Brain pericyte (primary cell): ENCODE measurements at places on chromosomes 11 and 22.

DNA sequence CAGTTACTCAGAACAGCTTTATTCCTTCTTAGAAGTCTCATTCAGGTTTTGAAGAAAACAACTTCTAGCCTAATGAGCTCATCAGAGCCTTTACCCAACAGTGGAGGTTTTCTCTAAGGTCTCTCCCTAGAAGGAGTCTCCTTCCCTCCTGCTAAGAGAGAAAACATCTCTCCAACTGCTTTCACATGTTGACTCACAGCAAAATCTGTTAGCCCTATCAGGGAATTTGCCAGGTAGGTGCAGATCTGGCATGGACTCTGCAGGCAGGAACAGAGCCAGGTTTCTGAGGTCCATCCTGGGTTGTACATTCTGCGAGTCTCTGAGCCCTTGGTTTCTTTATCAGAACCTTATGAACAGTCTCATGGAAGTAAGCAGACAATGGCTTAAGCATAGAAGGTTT lies 214.4 kb downstream of the HIPK3 start:
- DNase-seq: no peak

- no peak for DNase-seq
Measured at GRCh38 chr22:37022483-37023337, 3.2 kb downstream of the MPST start.

DNA sequence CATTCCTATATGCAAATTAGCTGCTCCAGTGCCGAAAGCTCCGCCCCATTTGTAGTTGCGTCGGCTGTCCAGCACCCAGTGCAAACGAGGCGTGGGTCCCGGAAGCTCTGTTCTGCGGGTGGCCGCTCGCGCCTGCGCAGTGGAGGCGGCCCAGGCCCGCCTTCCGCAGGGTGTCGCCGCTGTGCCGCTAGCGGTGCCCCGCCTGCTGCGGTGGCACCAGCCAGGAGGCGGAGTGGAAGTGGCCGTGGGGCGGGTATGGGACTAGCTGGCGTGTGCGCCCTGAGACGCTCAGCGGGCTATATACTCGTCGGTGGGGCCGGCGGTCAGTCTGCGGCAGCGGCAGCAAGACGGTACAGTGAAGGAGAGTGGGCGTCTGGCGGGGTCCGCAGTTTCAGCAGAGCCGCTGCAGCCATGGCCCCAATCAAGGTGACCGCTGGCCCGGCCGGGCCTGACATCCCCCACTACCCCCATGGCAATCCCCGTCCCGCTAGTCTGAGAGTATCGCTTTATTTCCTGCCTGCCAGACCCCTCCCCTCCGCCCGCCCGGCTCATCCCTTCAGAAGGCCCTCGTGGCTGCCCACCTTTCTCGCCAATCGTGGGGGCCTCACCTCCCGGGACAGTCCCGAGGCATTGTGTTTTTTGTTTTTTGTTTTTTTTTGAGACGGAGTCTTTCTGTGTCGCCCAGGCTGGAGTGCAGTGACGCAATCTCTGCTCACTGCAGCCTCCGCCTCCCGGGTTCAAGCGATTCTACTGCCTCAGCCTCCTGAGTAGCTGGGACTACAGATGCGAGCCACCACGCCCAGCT lies at the start of gene PRDX5:
TSS of gene PRDX5 (plus strand) at position 161 of the 805 bp plus-strand sequence. CDS start at position 256, 95 bp downstream.
- DNase-seq: peak; percentile 80

DNA sequence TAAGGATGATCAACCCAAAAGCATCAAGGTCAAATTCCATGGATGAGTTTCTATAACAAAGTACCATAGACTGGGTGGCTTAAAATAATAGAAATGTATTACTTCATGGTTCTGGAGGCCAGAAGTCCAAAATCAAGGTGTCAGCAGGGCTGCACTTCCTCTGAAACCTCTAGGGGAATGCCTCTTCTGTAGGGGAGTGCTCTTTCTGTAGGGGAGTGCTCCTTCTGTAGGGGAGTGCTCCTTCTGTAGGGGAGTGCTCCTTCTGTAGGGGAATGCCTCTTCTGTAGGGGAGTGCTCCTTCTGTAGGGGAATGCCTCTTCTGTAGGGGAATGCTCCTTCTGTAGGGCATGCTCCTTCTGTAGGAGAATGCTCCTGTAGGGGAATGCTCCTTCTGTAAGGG lies 65.5 kb downstream of the FBLN1 start:
- no peak for DNase-seq

DNA sequence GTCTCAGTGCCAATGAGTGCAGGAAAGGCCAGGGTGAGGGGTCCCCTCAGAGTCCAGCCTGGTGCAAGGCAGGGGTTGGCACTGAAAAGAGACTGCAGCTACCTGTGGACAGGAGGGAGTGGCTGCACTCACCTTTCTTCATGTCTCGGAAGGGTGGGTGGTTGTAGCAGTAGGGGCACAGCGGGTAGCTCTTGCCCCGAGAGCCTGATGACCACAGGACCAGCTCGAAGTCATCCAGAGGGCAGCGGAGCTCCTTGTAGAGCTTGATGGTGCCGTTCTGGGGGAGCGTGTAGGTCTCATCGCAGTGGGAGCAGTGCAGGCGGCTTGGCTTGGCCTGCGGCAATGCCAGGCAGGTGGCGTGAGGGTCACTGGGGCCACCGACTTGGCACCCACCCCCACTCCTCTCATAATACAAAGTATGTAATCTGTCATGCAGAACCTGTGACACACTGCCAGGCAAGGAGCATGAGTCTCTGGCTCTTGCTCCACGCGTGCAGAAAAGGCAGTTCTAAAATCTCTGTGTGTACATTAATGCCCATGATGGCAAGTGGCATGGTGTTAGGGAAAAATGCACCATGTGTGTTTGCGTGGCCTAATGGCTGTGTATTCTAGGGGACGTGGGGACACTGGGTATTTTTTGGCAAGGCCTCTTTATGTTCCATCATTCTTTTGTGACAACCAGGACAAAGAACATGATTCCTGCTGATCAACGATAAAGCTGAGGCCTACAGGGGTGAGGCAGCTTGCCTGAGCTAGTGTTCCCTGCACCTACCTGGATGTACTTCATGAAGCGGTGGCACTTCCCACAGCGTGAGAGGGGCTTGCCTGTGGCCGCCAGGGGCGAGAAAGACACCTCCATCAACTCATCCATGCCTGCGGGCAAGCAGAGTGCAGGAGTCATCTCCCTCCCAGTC lies 6.0 kb upstream of the PPM1F start:
- no peak for DNase-seq

DNA sequence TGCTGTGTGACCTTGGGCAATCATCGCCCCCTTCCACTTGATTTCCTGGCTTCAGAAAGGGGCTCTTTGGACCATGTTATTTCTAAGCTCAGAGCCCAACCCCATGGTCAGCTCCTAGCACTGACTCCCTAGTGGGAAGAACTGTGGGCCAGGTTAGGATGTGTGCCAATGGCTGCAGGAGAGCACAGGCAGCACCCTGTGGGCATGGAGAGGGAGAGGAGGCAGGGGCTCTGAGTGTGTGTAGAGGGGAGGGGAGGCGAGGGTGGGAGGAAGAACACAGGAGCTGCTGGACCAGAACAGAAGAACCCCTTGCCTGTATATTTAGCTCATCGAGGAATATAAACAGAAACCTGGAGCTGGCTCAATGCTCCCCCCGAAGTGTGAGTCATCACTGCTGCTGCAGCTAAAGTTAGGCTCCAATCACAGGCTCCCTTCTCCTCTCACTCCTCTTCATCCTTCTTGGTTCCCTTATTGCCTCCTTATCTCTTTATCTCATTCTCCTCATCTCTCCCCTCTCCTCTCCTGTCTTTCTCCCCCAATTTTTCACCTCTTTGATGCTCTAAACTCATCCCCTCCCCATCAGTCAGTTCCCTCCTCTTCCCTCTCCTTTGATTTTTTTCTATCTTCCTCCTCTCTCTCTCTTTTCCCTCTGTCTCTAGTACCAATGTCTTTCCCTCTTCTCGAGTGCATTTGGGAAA lies 14.5 kb upstream of the RPS19BP1 start:
- no peak for DNase-seq

DNA sequence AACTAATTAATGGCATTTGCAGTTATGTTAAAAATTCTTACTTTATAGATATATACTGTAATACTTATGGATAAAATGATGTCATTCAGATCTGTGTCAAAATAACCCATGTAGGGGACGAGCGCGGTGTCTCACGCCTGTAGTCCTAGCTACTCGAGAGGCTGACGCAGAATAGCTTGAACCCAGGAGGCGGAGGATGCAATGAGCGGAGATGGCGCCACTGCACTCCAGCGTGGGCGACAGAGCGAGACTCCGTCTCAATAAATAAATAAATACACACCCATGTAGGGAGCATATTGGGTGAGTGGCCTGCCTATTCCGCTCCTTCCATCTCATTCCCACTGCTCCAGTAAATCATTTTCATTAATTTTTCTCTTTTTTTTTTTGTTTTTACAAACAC lies 7.1 kb downstream of the SNU13 start:
- DNase-seq: no peak

DNA sequence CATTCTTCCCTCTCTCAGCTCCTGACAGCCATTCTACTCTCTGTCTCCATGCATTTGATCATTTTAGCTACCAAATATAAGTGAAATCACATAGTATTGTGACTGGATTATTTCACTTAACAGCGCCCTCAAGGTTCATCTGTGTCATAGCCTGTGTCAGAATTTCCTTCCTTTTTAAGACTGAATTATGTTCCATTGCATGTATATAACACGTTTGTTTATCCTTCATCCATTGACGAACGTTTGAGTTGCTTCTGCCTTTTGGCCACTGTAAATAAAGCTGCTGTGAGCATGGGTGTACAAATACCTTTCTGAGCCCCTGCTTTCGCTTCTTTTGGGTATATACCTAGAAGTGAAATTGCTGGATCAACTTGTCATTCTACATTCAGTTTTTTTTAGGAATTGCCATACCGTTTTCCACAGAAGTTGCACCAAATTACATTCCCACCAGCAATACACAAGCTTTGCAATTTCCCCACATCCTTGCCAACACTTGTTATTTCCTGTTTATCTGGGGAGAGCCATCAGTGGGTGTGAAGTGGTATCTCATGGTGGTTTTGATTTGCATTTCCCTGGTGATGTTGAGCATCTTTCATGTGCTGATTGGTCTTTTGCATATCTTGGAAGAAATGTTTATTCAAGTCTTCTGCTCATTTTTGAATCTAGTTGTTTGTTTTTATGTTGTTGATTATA lies 17.5 kb downstream of the GLB1L2 start:
- no peak for DNase-seq

DNA sequence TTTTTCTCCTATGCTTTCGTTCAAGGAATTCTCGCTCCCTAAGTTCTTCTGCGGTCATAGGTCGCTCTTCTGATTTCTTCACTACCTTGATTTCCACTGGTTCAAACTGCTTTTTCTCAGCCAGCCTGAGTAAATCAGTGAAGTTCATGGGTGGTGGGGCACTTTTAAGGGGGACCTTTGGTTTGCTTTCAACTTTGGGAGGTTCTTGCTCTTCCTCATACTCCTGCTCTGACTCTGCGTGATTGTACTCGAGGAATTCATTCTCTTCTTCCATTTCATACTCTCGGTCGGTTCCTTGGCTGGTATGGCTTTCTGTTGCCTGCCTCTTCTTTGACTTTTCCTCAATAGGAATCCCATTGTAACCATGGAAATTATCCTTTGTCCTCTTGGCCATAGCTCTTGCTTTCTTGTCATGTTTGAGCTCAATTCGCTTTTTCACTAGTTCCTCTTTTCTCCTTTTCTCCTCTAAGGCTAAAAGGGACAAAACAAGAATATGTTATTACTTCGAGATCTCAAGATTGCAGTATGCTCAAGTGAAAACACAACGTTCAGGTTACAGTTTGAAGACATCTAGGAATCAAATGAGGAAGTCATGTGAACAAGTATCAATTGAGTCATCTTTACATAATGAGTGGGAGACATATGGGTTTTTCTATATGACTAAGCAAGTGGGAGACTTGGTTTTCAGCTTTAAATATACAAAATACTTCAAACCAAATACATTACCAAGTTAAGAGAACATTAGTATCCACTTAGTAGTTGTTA lies 16.2 kb downstream of the MISFA start:
- no peak for DNase-seq

DNA sequence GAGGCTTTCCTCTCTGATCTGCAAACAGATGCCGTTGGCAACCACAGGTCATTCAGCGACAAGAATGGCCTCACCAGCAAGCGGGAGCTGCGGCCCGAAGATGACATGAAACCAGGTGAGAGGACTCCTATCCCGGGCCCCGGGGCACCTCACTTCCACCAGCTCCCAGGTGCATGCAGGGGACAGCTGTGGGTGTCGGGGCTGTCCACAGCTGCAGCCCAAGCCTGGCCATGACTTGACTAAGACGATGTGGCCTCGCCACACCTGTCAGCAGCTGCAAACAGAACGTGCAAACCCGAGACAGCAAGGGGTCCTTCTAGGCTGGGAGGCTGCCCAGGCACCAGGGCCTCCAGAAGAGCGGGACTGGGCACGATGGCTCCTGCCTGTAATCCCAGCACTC lies 3.6 kb downstream of the GAL start:
- no peak for DNase-seq

DNA sequence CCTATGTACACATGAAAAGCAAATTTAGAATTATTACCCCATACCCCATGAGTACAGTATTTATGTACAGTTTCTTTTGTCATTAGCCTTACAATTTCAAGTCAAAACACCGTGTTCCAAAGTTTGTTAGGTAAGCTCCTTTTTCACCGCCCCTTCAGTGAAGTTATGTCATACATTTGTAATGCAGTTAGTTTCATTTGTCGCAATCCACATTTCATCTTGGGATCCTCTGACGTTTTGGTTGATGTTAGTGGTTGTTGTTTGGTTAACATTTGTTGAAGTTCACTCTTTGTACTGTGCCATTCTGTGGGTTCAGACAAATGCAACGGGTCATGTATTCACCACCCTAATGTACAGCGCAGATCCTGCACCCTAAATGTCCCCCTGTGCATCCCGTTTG lies 45.2 kb downstream of the ARHGEF12 start:
- DNase-seq: no peak

DNA sequence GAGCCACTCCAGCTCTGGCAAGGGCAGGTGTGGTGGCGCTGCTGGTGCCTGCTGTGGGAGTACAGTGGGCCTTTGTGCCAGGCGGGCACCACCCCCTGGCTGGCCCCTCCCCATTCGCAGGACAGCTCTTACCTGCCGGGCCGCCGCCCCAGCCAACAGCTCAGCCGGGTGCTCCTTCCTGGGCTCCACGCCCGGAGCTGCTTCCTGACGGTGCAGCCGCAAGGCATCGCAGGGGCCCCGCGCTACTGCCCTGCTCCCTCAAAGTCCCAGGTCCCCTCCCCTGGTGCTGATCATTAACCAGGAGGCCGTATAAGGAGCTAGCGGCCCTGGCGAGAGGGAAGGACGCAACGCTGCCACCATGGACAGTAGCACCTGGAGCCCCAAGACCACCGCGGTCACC lies at the start of gene SLC5A1:
TSS of gene SLC5A1 (plus strand) at position 338 of the 400 bp plus-strand sequence. CDS start at position 359, 21 bp downstream.
- DNase-seq: no peak

DNA sequence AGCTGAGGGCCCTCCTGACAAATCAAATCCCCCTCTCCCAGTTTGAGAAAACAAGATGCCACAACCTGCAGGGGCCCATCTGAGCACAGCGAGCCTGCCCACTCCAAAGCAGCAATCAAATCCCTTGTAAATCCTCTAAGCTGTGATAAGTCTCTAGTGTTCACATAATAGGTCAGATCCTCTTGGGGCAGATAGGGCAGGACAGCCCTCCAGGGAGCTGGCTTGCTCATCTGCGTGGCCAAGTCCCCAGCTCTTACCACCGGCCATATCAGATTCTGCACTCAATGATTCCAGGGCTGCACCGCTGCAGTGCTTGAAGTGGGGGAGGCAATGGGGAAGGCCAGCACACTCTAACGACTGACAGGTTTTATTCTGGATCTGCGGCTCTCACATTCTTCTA lies 29.6 kb upstream of the FLI1 start:
- DNase-seq: no peak

GRCh38 chr11:93498161-93498560 lies 45.0 kb downstream of the SMCO4 start:
- no peak for DNase-seq

- no peak for DNase-seq
Measured at GRCh38 chr11:83723999-83724398, 437.8 kb upstream of the CCDC90B start.
